ENCODE measurements at places on chromosomes 7 and 10.
A peak's percentile ranks its signal among the peaks of the same experiment; 100 is the strongest.

DNA sequence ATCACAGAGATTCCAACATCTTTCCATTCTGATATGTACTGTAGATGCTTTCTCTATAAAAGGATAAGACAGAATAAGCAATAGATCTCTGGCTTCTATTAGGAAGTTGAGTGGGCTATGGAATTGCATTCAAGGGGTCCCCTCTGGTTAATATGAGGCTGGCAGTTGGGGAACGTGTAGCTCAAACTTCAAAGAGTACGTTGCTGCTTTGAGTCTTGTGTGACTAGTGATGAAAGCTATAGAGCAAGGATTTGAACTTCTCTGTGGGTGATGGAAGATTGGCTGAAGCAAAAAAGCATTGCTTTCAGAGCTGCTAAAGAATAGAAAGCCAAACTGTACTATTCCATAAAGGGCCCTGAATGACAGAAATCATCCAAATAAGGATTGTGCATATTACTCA, 6.4 kb downstream of the WEE2 start:
- no peak for DNase-seq

- no peak for DNase-seq
These were observed 110.9 kb downstream of the CCDC7 start for GRCh38 chr10:32556783-32557395.

GRCh38 chr7:151118108-151119054, 32.1 kb downstream of the AGAP3 start:
- no peak for DNase-seq

- DNase-seq, result no peak
These were observed 453.2 kb downstream of the TNS3 start for GRCh38 chr7:47128700-47129099.

DNA sequence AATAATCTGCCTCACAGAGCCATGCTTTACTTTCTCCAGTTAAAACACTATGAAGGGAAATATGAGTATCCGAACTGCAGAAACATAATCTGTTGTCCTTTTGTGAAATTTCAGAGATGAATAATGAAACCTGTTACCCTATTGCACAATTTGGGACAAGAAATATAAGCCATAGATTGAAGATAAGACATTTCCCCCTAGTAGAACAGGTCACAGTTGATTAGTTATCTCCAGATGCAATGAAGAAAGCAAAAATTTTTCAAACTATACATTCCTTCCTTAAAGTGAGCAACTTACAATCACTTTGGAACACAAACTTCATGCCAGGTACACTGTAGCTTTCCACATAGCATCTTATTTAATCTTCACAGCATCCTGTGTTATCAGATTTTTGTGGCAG, 2.3 kb upstream of the CHN2 start:
- DNase-seq, result no peak

GRCh38 chr10:16809074-16809718, 8.0 kb downstream of the RSU1 start:
- peak; percentile 26 for DNase-seq

DNA sequence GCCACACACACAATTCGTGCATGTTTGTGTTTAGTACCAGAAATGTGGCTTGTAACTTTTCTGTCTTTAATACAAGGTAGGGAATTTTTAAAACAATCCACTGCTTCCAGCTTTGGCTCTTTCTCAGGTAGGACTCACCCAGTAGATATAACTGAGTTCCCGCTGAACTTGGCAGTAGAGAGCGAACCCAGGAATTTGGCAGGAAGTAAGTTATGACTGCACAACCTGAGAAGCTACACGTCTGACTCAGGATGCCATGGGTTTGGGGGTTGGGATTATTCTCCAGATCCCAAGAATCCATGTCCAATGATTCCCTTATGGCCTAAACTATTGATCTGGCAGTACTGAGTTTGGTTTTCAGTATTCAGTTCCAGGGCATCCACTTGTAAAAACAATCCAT, 499.7 kb downstream of the CALN1 start:
- DNase-seq, result no peak

GRCh38 chr10:114714281-114714741, 56.2 kb upstream of the ABLIM1 start:
- DNase-seq, result no peak

DNA sequence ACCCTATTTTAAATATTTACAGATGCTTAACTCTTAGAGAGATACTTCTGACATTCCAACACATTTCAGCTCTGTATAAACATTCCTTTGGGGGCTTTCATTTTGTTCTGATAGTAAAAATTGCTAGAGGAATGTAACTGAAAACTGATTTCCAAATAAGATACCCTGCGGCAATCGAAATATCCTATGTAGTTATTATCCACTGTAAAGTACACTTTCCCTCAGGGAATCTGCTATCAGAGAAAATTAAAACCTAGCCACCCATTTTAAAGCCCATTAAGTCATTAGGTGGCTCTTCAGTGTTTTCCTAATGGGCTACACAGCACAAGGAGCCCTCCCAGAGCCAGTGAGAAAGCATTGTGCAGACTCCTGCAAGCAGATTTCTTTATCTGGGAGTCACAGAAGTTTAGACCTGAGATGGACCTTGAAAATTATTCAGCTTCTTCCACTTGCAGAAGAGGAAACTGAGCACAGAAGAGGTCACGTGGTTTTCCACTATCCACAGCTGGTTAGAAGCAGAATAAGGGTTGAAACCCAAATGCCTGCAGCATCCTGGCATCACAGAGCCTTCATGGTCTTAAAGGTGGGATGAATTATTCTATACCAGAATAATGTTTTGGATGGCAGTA, 12.6 kb upstream of the CPVL start:
- no peak for DNase-seq

DNA sequence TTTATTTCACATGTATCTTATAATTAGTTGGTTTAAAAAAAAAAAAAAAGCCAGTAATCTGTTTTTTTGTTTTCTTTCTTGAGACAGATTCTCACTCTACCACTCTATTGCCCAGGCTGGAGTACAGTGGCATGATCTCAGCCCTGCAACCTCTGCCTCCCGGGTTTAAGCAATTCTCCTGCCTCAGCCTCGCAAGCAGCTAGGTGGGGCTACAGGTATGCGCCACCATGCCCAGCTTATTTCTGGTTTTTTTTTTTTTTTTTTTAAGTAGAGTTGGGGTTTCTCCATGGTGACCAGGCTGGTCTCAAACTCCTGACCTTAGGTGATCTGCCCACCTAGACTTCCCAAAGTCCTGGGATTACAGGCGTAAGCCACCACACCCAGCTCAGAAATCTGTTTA, 34.1 kb upstream of the CAPZA2 start:
- DNase-seq, result no peak

GRCh38 chr10:102004376-102004775, 51.6 kb downstream of the ARMH3 start:
- no peak for DNase-seq

GRCh38 chr7:140898786-140899536, 25.8 kb downstream of the BRAF start:
- DNase-seq, result no peak

- DNase-seq, result no peak
These were observed 319.0 kb downstream of the GRID1 start for GRCh38 chr10:86047588-86047987.

- DNase-seq, result no peak
These were observed 116.0 kb upstream of the PDLIM1 start for GRCh38 chr10:95406651-95407280.

- DNase-seq, result no peak
These were observed 116.4 kb downstream of the SORBS1 start for GRCh38 chr10:95444792-95445191.

GRCh38 chr10:132357286-132358058, 25.5 kb downstream of the LRRC27 start:
- no peak for DNase-seq

- DNase-seq, result no peak
These were observed 114.5 kb downstream of the ATE1 start for GRCh38 chr10:121813211-121813815.

- DNase-seq, result no peak
These were observed 974 bp downstream of the KIF11 start for GRCh38 chr10:92593619-92594588.

DNA sequence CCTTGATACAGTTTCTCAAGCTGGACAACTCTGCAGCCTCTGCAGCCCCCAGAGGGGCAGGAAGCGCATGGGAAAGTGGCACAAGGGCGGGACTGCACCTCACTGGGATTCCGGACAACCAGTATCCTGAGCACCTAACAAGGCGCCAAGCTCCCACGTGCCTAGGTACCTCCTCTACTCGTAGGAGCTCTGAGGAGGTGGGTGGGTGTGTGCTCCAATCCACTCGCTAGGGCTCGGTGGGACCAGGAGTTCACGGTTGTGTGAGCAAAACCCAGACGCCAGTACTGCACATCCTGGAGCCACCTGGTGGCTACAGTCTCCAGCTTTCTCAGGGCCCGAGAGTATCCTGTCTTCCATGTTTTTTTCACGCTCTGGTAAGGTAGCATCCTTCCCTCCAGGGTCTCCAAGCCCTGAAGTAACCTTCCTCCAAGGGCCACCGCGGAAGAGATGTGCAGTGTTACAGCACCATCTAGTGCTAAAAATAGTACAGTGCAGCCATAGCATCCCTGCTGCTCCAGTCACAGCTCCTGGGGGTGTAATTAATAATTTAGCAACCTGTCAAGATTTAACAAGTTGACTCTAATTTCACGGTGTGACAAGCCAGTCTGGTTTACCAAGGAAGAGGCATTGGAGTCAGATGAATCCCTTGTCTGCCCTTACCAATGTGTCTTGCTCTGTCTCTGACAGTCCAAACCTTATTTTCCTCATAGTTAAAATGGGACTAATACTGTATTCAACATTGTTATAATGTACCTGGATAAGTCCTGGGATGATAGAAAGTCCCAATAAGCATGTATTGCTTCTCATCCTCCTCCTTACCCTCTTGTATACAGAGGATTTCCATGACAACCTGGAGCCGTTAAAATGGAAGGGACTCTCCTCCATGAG, 70.4 kb downstream of the HERPUD2 start:
- DNase-seq, result peak; percentile 56

- no peak for DNase-seq
These were observed 195.5 kb upstream of the LYZL2 start for GRCh38 chr10:30825022-30825421.

DNA sequence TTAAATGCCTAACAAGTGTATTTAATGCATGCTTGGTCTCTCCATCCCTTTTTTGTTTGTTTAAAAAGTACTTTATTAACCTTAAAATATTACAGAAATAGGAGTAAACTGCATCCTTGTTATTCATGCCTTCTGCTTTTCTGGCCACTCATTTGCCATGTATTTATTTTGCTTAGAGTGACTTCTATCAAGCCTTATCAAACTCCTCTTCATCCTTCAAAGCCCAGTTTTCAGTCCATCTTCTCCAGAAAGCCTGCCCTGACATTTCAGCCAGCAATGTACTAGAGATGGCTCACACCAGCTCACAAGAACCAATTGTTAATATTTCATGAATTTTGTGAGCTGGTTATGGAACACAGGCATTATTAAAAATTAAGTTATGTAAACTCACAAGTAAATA, 82.8 kb downstream of the NHLRC2 start:
- DNase-seq, result no peak

DNA sequence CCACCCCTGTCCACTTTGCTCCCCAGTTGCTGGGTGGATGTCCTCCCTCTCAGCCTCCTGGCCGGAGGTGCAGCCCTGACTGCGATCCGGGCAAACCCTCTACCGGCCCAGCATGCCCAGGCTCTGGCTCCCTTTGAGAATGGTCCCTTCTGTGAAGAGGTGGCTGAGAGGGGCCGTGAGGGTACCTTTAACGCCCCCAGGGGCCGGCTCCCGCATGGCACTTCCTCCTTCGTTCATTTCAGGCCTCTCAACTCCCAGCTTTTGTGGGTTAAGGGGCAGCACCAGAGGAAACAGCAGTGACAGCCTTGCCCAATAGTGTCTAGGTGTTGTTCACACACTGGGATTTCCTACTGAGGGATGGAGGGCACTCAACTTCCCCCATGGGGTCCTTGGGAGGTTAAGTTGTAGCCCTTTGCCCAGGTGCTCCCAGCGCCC, 33.2 kb upstream of the HABP2 start:
- peak; percentile 13 for DNase-seq

DNA sequence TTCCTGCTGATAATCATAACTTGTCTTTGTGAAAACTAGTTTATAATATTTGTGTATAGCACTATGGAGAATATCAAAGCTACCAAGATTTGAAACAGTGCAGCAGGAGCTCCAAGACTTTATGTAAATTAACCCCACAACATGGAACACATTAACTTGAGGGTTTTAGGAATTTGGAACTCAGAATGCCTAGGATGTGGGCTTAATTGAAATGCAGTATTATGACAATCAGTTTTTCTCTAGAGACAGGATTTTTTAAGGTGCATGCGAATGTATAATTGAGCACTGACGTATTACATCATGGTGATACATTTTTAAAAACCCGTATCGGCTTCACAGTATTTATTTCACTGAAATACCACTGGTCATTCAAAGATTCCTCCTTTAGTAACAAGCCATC, 313.1 kb upstream of the DGKB start:
- DNase-seq, result no peak

DNA sequence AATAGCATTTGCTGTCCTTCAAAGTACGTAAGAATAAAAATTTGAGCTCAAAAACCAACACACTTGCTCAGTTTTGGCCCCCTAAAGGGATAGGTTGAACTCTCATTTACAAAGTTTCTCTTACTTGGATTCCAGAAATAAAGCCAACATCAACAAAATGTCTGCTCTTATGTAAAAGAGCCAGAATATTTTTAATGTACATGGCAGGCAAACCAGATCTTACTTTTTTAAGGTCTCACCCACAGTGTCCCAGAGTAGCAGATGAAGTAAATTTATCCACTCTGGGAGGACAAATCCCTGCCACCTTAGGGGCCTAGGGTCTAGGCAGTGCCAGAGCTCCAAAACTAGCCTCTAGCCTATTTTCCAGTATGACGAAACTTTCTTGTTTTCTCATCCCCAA, 159.6 kb downstream of the SKAP2 start:
- DNase-seq, result no peak

DNA sequence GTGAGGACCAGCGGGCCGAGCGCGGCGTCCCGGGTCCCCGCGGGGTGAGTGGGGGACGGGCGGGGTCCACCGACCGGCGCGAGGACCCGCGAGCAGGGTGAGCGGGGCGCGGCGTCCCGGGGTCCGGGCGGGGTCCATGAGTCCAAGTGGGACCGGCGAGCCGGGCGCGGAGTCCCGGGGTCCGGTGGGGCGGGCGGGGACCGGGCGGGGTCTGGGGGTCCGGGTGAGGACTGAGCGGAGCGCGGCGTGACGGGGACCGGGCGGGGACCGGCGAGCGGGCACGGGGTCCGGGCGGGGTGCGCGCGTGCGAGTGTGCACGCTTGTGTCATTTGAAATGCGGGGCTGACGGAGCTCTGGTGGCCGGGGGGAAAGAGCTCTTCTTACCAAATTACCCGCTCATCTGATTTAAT, 765 bp downstream of the CELF2 start:
- DNase-seq, result no peak

DNA sequence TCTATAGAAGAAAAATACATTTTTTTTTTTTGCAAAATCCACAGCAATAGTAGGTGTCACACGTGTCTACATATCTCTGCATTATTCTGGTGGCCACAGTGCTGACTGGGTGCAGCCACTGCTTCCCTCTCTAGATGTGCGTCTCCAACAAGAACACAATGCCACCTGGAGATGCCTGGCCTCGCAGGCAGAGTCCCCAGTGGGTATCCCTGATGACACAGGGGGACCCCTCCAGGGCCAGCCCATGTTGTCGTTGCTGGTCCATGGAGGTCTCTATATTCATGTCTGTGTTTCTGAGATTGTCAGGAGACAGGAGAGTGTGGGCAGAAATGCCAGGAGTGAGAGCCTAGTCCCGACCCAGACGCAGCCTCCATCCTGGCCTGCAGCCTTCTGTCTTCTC, 345.9 kb upstream of the SHH start:
- no peak for DNase-seq

- no peak for DNase-seq
These were observed 1.9 kb downstream of the DNAH11 start for GRCh38 chr7:21544715-21545114.

Measured in germinal center (tissue), 1 donor.